ENCODE measurements at places on chromosomes 3 and 15.

GRCh38 chr3:7638103-7638502 is 777.2 kb downstream of the GRM7 start:
- no peak for DNase-seq

DNA sequence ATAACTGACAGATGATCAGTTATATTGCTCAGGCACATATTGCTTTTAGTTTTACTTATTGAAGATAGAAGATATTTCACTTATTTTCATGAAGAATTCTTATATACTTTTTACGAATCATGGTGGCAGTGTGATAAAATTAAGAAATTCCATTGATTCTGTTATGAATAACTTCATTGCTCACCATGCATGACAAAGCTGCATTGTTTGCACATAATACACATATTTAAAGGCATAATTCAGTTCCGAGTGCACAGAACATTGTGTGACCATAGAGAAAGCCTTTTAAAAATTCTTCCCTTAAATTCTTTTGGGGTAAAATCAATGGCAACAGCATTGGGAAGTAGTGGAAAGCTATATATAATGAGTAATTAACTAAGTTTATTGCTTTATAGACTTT is 82.5 kb upstream of the NAALADL2 start:
- no peak for DNase-seq

- no peak for DNase-seq
These were observed 70.4 kb downstream of the NIPA2 start for GRCh38 chr15:22908830-22909229.

DNA sequence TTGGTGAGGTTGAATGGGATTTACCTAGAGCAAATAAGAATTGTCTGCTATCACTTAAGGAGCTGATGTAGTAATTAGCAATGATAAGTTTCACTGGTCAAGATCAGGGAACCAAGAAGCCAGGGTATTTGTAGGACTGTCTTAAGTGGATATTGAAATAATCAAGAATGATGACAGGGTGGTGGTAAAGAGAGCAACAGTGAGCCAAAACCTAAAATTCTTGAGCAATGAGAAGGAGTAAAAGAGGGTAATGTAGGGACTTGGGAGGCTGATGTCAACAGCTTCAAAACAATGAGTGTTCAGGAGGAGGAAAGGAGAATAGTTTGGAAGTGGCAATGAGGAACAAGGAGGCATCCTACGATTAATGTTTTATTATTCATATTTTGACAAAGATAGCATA is 31.5 kb upstream of the SLC2A2 start:
- no peak for DNase-seq

DNA sequence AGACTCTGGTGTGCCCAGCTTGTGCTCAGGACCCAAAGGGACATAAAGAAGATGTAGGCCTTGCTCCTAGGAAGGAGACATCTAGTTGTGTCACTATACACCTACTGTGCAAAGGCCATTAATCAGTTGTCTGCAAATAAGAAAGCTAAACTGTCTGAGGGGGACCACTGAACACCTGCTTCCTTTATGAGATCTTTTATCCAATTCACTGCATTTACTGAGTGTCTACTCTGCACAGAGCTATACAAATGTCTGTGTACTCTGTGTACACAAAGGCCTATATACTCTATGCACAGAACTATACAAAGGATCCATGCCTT is 124.8 kb downstream of the CTNNB1 start:
- DNase-seq = peak; percentile 54

- DNase-seq = no peak
These were observed 104.0 kb upstream of the SMAD3 start for GRCh38 chr15:66961407-66961884.

DNA sequence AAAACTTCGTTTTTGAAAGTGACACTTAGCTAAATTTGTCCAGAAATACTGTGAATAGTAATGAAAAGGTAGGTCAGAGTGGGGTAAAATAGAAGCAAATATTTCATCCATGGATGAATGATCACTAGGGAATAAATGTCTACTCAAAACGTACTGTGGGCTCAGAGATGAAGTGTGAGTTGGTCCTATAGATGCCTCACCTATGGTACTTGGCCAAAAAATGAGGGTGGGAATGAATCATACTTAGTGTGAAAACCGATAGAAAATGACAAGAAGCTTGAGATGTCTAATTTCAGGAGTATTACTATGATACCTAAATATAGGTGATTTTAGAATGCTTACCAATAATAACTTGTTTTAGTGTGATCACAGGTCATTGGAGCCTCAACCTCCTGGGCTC is 155.9 kb downstream of the GMNC start:
- no peak for DNase-seq

GRCh38 chr3:136311261-136311660 is 61.1 kb downstream of the PCCB start:
- no peak for DNase-seq

- DNase-seq = no peak
These were observed 1.8 kb upstream of the MYL3 start for GRCh38 chr3:46865031-46865507.

- DNase-seq = no peak
These were observed 137.9 kb downstream of the UACA start for GRCh38 chr15:70625438-70625837.

GRCh38 chr3:31917303-31918005 is 63.6 kb downstream of the OSBPL10 start:
- no peak for DNase-seq

- no peak for DNase-seq
These were observed 1.1 kb downstream of the SEC11A start for GRCh38 chr15:84714821-84715220.

GRCh38 chr15:63165166-63165859 is 8.0 kb upstream of the RPS27L start:
- no peak for DNase-seq

GRCh38 chr3:13852638-13853009 is 27.2 kb downstream of the WNT7A start:
- no peak for DNase-seq

GRCh38 chr15:62094388-62094787 is 27.6 kb downstream of the C2CD4A start:
- DNase-seq = no peak

DNA sequence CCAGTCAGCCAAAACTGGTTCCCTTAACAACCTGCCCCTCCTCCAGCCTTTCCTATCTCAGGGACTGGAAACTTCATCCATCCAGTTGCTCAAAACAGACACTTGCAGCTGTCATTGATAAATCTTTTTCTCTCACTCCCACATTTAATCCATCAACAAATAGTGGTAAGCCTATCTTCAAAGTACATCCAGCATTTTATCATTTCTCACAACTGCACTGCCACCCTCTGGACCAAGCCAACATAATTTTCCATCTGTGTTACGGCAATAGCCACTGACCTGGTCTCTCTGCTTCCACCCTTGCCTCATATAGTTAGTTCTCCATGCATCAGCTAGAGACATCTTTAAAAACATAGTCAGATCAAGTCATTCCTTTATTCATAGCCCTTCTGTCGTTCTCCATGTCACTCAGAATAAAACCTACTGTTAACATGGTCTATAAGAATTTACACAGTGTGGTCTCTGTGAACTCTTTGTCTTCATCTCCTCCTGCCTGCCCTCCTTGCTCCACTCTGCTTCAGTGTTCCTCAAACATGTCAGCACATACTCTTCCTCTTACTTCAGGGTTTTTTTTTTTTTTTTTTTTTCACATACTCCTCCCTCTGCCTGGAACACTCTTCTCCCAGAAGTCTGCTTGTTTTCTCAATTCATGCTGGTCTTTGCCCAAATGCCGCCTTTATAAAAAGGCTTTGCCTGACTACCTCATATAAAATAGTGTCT is 102.5 kb upstream of the COL6A5 start:
- DNase-seq = no peak

- no peak for DNase-seq
These were observed 643.2 kb downstream of the OTOL1 start for GRCh38 chr3:162139841-162140240.

DNA sequence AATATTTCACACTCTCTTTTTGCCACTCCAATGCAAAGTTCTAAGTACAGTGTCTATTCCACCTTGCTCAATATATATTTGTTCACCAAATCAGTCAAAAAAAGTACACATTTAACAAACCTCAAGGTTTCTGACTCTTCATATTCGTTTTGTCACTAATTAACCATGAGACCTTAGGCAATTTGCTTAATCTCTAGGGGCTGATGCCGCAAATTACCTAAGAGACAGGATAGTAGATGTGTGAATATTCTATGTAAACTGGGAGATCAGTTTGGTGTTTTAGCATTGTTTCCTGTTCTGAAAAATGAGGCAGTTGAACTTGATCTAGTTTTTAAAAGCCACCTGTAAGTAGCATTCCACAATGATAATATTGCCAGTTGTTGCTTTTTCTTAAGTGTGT is 182.5 kb upstream of the KCNH8 start:
- no peak for DNase-seq

DNA sequence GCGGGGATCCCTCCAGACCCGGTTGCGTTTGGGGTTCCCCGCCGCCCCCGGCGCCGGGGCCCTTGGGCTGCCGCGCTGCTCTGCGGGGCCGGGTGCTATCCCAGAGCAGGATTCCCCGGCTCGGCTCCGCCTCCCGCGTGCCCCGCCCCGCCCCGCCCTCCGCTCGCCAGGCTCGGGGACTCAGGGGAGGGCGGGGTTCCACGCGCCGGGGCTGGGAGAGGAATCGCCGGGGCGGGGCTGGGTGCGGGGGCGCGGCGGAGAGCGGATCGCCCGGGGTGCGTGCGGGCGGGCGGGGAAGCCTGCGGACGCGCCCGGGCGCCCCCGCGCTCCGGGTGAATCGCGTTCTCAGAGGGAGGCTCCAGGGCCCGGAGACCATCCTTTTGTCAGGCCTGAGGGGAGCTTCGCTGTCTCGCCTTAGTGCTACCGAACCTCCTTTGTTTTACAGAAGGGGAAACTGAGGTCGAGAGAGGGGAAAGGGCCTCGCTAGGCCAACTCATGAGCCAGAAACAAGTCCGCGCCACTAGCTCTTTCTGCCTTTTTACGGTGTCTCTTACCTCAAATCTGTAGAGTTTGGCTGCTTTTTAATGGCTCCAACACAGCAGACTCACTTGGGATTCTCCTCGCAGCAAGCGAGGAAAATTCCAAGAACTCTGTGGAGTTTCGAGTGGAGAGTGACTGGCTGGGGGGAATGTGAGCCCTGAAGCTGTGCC is at the start of gene TMEM158:
Gene TMEM158 (minus strand): TSS at position 82 of the 710 bp plus-strand sequence. CDS start 260 bp downstream, outside the sequence.
- no peak for DNase-seq

- no peak for DNase-seq
These were observed 30.5 kb upstream of the GALNT15 start for GRCh38 chr3:16143861-16144447.

DNA sequence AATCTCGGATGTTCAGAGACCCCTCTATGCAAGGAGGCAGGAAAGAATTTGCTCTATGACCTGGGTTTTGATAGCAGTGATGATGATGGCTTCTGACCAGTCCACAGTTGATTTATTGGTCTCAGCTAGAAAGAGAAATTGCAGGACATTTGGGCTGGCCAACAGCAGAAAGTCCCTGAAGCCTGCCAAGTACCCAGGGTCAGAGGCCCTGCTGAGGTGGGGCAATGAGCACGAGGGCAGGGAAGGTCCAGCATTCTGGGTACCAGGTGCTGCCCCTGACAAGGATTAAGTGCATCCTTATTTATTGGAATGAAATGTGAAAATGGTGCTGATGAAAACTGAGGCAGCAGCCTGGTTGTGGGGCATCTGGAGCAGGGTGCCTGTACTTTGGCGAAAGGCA is 19.8 kb downstream of the C3orf62 start:
- DNase-seq = no peak

GRCh38 chr3:52633786-52634185 is 51.9 kb downstream of the PBRM1 start:
- DNase-seq = no peak

- DNase-seq = peak; percentile 41
These were observed 427.9 kb downstream of the WDR72 start for GRCh38 chr15:53331328-53332190.

GRCh38 chr3:116002235-116002634 is 378.9 kb downstream of the GAP43 start:
- DNase-seq = no peak

DNA sequence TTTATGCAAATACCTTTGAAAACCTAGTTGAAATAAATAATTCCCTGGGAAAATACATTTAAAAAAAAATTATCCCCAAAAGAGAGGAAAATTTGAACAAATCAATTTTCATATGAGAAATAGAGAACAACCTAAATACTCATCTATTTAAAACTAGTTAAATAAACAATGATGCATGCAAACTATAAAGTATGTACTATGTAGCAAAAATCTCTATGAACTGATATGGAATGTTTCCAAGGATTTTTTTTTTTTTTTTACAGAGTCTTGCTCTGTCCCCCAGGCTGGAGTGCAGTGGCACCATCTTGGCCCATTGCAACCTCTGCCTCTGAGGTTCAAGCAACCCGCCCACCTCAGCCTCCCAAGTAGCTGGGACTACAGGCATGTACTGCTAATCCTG is 27.2 kb upstream of the B3GALNT1 start:
- DNase-seq = no peak

- no peak for DNase-seq
These were observed 396.7 kb upstream of the RGMA start for GRCh38 chr15:93485438-93486327.

DNA sequence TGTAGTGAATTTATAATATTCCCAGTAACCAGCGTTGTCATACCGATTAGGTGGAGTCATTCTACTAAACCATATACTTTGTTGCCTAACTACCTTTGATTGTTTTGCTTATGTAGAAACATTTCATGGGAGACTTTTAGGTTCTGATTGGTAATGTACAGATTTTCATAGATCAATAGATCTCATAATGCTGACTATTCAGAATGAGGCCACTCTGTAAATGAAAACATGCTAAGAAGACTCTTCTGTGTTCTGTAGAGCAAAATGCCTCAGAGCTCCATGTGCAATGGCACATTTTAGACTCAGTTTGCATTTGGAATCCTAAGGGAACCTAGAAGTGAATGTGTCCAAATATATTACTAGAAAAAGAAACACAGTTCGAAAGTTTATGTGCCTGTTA is 20.0 kb downstream of the CBLB start:
- no peak for DNase-seq

DNA sequence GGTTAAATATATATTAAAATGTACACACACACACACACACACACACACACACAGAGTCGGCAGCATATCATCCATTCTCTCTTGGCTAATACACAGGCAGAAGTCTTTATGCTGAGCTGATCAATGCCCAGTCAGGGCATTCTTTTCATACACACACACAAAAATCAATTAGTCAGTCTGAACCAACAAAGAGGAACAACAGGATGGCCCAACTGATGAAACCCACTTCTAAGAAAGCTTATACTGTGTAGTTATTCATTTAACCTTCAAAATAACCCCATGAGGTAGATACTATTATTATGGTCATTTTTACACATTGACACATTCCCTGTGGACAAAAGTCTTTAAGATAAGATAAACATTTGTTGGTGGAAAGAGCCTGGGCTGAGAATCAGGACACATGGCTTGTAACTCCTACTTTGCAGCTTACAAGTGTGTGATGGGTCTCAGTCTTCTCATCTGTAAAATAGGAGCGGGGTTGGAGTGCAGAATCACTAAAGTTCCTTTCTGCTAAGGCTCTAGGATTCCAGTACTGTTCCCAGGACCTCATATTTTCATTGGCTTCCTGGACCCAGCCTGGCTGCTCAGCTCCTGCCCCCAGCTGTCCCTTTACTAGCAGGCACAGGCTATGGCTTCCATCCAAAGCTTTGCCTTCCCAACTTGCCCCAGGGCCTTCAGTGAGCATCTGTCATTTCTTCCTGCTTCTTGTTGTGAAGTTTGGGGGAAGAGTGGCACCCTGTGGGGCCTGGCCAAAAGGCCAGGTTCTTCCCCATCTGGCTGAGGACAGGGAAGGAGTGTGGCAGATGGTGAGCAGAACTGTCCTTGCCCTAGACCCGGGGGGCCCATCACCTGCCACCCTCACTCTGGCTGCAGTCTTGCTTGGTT is 27.2 kb upstream of the GLCE start:
- DNase-seq = no peak

- DNase-seq = no peak
These were observed 134.0 kb downstream of the SST start for GRCh38 chr3:187536185-187536584.

GRCh38 chr3:197191897-197192296 is 106.5 kb downstream of the DLG1 start:
- no peak for DNase-seq

Measured in NCI-H1417 treated with DMSO at 0.1 percent for 48 hours (cell line).